ENCODE measurements at places on chromosomes 11 and 22.

GRCh38 chr22:28581016-28581415, 98.6 kb downstream of the TTC28 start:
- no peak for DNase-seq

DNA sequence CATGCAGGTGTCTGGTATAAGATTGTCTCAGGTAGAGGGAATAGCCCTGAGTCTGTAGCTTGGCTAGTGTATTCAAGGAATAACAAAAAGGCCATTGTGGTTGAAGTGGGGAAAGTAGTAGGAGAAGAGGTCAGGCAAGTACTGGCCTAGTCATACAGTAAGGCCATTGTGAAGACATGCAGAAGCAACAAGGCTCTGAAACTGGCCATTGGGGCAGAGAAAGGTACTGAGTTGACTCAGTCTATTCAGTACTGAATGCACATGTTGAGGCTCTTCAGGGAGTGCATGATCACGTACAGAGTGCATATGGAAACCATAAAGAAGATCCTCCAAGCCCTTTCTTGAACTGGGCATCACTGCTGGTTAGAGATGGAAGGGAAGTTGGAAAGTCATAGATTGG, 477.6 kb downstream of the SOX6 start:
- DNase-seq = no peak

GRCh38 chr11:58222721-58223120, 6.0 kb downstream of the OR10Q1 start:
- DNase-seq = no peak

DNA sequence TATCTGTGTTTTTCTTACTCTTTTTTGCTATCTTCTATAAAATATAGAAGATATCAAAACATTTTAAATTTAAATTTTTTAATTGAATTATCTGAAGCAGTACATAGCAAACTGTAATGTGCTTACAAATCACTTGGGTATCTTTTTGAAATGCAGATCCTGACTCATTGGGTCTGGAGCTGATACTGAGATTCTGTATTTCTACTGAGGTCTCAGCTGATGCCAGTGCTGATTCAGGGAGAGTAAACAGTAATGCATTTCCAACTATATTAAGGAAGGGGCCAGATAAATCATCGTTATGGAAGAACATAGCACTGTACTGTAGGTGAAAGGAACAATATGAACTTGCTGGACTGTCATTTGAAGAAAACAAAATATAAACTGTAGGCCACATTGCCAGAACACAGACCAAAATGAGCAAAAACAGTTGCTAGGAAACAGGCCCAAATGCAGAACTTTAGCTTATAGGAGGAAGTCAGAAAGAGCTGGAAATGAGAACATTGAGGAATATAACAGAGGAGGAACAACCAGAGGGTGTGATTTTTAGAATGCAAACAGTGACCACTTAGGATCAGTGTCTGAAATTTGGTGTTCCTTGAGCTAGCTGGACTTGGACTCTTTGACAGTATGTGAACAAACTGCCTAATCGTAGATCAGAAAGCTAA, 3.3 kb downstream of the ARL14EP start:
- DNase-seq = no peak

DNA sequence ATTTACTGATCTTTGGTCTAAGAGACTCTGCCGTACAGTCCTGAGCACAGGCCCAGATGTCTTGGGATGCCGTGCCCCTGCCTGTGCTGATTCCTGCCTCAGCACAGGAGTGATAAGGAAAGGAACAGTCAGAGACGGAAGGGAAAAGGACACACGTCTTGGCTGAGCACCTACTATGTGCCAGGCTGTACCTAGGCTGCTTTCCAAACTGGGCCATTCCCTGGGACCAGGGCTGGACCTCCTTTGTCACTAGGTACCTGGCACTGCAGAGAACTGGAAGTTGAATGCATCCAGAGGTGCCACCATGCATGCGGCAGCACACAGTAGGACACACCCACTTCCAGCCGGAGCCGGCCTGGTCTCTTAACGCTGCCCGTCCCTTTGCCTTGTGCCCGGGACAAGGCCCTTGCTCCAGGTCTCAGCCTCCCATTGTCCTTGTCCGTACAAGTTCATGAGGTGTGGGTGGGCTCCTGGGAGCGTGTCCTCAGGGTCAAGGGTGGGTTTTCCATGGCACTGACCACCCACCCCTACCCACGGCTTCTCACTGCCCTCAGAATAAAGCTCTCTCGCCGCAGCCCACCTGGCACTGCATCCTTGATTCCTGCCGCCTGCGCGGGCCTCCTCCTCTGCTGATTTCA, 1.1 kb upstream of the SSTR3 start:
- no peak for DNase-seq

DNA sequence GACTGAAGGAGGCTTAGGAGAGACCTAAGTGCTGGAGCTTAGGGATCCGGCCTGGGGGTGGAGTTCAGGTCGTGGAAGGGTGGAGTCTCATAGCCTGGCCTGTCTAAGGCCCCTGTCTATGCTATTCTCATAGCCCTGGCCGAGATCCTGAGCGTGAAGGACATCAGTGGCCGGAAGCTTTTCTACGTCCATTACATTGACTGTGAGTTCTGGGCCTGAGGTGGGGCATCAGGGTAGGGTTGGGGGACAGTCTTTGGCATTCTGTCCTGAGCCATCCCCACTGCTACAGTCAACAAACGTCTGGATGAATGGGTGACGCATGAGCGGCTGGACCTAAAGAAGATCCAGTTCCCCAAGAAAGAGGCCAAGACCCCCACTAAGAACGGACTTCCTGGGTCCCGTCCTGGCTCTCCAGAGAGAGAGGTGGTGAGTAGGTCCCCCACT, 603 bp downstream of the KAT5 start:
- DNase-seq = no peak

DNA sequence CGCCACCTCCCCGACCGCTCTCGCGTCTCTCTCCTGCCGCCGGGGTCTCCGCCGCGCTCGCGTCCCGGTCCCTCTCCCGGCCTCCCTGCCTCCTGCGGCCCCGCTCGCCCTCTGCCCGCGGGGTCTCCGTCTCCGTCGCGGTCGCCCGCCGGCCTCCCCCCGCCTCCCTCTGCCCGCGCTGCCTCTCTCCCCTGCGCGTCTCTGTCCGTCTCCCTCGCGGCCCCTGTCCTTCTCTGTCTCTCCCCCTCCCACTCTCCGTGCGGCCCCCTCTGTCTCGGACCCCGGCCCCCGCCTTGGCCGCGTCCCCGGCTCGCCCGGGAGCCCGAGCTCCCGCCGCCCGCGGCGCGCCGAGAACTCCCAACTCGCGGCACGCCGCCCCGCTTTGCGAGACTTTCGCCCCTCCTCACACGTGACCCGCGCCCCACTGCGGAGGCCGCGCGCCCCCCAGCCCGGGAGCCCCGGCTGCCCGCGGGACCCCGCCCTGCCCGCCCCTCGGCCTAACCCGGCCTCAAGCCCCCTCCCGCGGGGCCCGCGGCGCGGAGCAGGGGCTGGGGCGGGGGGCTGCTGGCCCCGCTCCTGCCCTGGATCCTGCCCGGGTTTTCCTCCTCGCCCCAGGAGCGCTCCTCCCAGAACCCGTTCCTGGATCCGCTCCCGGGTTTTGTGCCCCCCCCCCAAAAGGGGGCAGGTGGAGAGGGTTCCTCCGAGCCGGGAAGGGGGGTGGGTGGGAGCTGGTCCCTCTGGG, 702 bp upstream of the KCNJ4 start:
- DNase-seq = no peak

DNA sequence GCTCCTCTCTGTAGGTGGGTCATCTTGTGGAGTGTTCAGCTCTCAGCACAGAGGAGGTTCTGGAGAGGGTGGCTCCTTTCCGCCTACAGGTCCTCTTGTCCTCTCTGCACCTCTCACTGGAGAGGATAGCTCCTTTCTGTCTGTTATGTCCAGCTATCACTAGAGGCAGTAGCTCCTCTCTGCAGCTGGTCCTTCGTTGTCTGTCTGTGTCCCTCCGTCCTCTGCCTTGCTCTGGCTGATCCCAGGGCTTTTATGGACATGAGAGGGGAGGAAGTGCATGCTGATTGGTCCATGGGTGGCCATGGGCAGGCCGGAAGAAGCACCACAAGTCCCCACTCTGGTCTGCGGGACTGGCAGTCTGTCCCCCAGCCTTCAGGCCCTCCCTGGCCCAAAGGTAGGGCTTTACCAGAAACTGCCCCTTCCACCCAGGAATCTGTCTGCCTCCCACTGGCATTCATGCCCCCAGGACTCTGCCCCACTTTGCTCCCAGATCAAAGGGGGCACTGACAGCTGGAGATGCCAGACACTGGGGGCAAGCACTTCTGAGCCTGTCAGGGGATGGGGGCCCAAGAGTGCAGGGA, 38.6 kb upstream of the CALCB start:
- DNase-seq = no peak

DNA sequence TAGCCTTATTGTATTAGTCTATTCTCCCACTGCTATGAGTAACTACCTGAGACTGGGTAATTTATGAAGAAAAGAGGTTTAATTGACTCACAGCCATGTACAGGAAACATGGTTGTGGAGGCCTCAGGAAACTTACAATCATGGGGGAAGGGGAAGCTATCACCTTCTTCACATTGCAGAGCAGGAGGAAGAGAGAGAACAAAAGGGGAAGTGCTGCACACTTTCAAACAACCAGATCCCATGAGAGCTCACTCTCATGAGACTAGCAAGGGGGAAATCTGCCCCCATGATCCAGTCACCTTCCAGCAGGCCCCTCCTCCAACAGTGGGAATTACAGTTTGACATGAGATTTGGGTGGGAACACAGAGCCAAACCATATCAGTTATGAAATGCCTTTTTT, 179.4 kb downstream of the ARHGAP42 start:
- no peak for DNase-seq

DNA sequence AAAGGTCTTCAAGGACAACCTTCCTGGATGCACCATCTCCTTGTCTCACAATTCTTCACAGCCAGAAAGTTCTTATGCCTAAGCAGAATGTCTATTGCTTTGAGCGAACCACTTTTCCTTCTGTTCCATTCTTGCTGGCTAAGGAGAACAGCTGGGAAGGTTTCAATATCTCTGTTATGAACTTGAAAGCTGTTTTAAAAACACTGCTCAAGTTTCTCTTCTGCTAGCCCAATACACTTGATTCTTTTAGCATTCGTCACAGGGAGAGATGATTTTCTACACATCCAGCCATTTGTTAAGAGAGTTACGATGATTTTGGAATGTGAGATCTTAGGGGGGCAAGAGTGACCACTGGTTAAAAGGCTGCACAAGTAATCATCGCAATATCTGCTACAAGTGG, 249.3 kb downstream of the KIRREL3 start:
- no peak for DNase-seq

DNA sequence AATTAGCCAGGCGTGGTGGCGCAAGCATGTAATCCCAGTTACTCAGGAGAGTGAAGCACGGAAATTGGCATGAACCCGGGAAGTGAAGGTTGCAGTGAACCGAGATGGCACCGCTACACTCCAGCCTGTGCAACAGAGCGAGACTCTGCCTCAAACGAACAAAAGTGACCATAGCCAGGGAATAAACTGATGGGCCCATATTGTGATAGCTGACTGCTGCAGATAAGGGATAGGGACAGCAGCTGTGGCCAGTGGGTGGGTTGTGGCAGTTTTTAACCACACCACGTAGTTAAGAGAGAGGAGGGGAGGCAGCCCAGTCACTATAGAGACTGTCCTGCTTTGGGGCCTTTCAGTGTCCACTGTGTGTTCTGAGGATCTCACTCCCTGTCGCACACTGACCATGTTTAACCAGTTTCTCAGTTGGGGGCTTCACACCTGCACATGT, 58.9 kb downstream of the PISD start:
- DNase-seq = no peak

GRCh38 chr22:33114565-33114964, 56.4 kb upstream of the SYN3 start:
- no peak for DNase-seq

DNA sequence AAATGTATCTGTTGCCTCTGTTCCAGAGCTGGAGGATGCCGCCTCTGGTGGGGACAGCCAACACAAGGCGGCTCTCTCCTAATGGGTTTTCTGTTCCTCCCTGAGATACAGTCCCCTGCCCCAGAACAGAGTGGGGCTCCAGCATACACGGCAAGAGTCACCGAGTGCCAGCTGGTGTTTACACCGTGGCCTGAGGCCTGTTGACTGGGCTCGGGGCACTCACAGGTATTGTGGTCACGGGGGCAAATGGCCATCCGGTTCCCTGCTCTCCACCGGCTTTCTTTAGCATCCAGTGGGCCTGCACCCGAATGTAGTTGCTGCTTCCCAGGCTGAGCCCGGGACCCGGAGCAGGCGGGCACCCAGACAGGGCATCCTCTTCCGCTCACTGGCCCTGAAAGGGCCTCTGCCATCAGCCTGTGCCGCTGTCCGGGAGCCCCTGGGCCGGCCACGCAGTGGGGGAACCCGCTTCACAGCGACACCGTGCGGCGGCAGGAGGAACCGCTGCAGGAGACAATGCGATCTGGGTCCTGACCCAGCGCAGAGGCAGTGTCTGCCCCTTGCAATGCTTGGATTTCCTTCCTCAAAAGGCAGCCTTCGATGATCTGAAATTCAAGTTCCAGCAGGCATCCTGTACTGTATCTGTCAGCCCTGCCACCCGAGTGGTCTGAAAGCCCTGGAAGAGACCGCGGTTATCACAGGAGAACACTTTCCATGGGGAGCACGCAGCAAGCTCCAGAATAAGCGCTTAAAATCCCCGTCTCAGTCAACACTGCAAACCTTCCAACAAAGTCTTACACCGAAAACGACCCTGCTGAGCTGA, 859 bp upstream of the KRTAP5-5 start:
- peak; percentile 40 for DNase-seq

- DNase-seq = no peak
Measured at GRCh38 chr22:49969751-49970527, 9.4 kb downstream of the PIM3 start.

- DNase-seq = peak; percentile 90
Measured at GRCh38 chr11:64971421-64972233, at the start of gene MAJIN. MAJIN (minus strand) TSS chr11:64972108; CDS start chr11:64959405, 12,703 bp downstream.

- no peak for DNase-seq
Measured at GRCh38 chr11:131463162-131463561, 92.7 kb downstream of the NTM start.

All from kidney capillary endothelial cell (primary cell).